ENCODE measurements at places on chromosomes 3 and 15.

DNA sequence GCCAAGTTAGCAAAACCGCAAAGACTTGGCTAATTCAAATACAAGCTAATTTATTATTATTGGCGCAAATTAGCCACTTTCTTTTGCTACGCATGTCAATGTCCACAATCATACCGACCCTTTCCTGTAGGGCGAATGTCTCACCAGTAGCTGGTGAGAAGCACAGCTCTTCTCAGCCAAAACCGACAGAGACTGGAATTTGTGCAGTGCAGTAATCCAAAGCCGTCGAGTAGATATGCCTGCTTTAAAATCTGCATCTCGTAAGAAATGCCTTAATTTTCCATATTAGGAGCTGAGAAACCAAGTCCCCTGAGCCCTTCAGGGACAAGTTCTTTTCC, 614 bp upstream of the MINDY2 start:
- no peak for DNase-seq

GRCh38 chr3:15693355-15693754, 91.8 kb downstream of the BTD start:
- no peak for DNase-seq

DNA sequence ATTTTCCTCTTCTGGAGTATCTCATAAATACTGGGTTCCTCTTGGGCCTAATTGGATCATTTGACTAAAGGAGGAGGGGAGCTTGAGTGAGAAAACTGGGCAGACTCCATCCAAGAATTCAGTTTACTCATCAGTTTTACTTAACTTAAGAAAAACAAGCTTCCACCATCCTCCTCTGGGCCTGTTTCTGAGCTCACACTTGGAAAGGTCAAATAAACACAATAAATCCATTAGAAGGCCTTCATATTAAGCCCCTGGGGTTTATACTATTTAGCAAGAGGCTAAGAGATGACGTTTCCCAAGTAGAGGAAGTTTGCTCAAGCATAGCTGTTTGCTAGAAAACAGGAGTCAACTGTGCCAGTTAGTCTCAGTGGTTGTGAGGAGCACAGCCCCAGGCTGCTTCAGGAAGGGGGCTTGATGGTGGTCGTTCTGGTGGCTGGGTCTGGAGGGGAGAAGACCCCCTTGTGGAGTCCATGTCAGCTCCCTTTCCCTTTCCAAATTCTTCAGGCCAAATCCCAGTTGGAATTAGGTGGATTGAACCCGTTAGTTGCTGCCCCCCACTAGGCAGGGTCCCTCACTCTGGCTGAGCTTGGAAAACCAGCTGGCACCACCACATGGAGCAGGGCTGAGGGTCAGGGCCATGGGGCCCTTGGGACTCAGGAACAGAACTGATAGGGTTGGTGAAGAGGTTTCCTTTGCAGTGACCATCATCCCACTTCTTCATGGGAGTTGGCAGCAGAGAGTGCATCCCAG, 64.8 kb downstream of the SPSB4 start:
- DNase-seq, result no peak

DNA sequence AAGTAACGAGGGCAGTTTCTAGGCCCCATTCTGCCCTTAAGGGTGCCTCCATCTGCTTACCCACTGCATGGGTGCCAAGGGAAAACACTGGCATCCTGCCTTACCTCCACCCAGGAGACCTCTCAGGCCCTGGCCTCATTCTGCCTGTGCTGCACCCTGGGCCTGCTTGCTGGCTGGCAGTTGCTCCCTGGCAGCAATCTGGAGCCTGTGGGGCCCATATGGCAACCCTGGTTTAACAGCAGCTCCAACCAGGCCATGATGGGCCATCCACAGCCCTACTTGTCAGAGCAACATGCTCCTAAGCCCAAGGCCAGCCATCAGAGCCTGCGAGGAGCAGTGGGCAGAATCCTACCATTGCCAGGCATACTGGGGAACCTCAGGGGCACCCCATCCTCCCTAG, 3.7 kb downstream of the C3orf18 start:
- no peak for DNase-seq

- DNase-seq, result no peak
These were observed 75.5 kb downstream of the GJD2 start for GRCh38 chr15:34679291-34679690.

Measured in CD4-positive, alpha-beta T cell (primary cell).